ENCODE measurements at places on chromosomes 6 and 20. TPM values are rescaled to one million over a fixed set of nuclear protein-coding genes. Genes with fewer than 3 reads are reported as not detected.

Gene SLC22A16
- total RNA-seq: not detected

Gene CLVS2
- under 0.01 TPM for total RNA-seq

Gene ADGB
- not detected for total RNA-seq

Gene COL19A1
- 1.0 TPM for total RNA-seq

Gene PHF20
- total RNA-seq: 34.0 TPM
